CD4-positive, alpha-beta T cell (primary cell): ENCODE measurements at places on chromosomes 16 and 17. TPM values are rescaled to one million over a fixed set of nuclear protein-coding genes. Genes with fewer than 3 reads are reported as not detected.
A peak's percentile ranks its signal among the peaks of the same experiment; 100 is the strongest.

- peak overlapping the region; percentile 5 for H3K27ac ChIP-seq
- peaks cover 11% of the 10 kb centered on the region for H3K4me1 ChIP-seq
- no peaks in the 10 kb centered on the region for H3K27me3 ChIP-seq
- H3K36me3 ChIP-seq: no peaks in the 10 kb centered on the region
- DNase-seq: peak; percentile 54
Measured at GRCh38 chr17:76791053-76791980, 53.4 kb downstream of the MFSD11 start.

DNA sequence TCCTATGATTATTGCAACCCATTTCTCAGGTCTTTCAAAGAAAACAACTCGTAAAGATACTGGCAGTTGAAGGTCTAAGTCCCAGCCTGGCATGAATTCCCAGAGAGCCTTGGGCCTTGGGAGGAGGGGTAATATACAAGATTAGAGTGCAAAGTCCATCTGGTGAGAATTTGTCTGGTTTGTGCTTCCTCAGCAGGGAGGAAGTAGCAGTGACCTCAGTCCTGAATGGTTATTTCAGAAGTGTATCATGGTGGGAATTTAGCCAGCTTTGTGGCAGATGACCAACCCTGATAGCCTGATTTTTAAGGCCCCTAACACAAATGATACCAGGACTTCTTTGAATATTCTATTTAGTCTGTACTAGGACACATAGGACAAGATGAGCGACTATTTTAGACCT lies 151.2 kb upstream of the TBX2 start:
- no peak overlapping the region for H3K4me3 ChIP-seq
- no peaks in the 10 kb centered on the region for H3K4me1 ChIP-seq
- H3K36me3 ChIP-seq: no peaks in the 10 kb centered on the region
- DNase-seq: no peak
- no peak overlapping the region for H3K27ac ChIP-seq

DNA sequence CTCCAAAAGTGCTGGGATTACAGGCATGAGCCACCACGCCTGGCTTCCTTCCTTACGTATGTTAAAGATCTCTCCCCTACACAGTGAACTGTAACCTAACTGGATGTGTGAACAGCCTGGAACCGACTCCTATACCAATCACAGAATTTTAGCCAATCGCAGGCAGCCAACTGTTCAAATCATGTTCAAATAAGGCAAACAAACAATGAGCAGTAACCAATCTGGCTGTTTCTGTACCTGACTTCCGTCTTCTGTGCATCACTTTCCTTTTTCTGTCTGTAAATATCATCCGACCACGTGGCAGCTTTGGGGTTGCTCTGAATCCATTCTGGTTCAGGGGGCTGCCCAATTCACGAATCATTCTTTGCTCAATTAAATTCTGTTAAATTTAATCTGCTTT lies 27.5 kb downstream of the TEKT5 start:
- H3K27ac ChIP-seq: no peak overlapping the region
- no peak overlapping the region for H3K4me3 ChIP-seq
- no peaks in the 10 kb centered on the region for H3K36me3 ChIP-seq
- H3K27me3 ChIP-seq: no peaks in the 10 kb centered on the region

KRT12 gene
- not detected for total RNA-seq

SP6 gene
- 0.17 TPM for total RNA-seq
